ENCODE measurements at places on chromosomes 2 and 18.

GRCh38 chr18:41850781-41851180, 104.3 kb upstream of the PIK3C3 start:
- DNase-seq = no peak

DNA sequence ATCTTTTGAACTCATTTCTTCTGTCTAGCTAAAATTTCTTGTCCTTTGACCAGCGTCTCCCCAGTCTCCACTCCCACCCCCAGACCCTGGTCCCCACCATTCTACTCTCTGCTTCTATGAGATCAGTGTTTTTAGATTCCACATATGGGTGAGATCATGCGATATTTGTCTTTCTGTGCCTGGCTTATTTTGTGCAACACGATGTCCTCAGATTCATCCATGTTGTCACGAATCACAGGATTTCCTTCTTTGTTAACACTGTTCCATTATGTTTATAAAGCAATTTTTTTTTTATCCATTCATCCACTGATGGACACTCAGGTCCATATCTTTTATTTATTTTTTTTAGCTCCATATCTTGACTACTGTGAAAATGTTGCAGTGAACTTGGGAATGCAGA, 16.0 kb upstream of the ACYP2 start:
- no peak for DNase-seq

GRCh38 chr2:96887493-96888012, 17.7 kb upstream of the SEMA4C start:
- no peak for DNase-seq

- DNase-seq = no peak
Observed at GRCh38 chr2:74843899-74844298, 10.0 kb downstream of the HK2 start.

DNA sequence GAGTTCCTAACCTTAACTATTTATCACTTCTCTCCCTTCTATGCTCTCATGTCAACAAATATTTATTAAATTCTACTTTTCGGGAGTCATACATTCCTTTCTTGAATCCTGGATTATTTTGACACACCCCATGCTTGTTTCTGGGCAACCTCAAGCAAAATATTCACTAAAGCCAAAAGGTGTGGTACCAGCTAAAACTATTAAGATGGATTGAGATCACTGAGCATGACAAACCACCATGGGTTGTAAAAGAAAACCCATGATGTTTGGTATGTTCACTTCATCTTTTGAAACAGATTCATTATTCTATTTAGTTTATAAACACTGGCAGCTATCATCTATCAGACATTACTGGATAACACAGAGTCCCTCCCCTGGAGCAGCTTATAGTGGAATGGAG, 32.5 kb downstream of the DPP4 start:
- no peak for DNase-seq

DNA sequence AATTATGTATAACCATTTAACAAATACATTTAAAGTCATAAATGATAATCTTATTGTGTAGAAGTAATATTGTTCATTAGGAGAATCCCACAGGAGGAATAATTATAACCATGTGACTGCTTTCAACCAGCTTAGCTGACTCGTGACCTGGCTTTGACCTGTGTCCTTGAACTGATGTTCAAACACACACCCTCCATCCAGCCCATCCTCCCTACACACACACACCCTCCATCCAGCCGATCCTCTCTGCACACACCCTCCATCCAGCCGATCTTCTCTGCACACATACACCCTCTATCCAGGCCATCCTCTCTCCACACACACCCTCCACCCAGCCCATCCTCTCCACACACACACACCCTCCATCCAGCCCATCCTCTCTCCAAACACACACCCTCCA, 83.5 kb downstream of the EIPR1 start:
- no peak for DNase-seq

- DNase-seq = no peak
Observed at GRCh38 chr2:44102790-44103562, 65.7 kb upstream of the PPM1B start.

DNA sequence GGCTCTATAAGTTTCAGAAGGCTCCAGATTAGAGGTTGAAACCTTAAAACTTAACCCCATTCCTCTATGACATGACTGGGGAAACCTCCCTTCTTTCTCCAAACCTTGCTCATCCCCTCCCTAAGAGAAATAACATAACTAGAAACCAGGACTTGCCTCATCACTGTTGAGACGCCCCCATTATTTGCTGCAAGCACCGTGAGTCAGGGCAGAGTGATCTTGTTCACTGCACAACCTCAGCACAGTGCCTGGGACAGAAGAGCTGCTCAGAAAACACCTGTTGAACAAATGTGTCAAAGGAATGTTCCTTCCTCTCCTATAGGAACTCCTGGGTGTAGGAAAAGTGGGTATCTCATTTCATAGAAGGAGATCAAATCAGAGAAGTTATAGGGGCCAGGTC, 132.7 kb upstream of the CTAGE1 start:
- DNase-seq = no peak

DNA sequence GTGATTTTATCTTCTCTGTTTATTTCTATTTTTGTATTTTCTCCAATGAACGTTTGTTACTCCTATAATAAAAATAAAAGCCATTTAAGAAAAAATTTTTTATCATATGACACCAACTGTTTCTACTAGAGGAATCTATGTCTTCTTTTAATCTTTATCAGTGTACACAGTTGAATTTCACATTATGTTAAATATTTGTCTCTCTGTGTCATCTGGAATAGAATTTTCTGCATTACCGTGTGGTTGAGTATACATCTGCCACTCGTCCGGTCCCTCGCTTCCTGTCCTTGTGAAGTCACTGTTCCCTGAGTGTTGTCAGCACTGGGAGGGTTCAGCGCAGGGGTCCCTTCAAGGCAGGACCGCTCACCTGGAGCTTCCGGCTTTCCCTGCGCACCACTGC, 99.2 kb downstream of the LDLRAD4 start:
- no peak for DNase-seq
